Fibroblast of upper back skin (primary cell): ENCODE measurements at places on chromosomes 12 and 14.
A peak's percentile ranks its signal among the peaks of the same experiment; 100 is the strongest.

DNA sequence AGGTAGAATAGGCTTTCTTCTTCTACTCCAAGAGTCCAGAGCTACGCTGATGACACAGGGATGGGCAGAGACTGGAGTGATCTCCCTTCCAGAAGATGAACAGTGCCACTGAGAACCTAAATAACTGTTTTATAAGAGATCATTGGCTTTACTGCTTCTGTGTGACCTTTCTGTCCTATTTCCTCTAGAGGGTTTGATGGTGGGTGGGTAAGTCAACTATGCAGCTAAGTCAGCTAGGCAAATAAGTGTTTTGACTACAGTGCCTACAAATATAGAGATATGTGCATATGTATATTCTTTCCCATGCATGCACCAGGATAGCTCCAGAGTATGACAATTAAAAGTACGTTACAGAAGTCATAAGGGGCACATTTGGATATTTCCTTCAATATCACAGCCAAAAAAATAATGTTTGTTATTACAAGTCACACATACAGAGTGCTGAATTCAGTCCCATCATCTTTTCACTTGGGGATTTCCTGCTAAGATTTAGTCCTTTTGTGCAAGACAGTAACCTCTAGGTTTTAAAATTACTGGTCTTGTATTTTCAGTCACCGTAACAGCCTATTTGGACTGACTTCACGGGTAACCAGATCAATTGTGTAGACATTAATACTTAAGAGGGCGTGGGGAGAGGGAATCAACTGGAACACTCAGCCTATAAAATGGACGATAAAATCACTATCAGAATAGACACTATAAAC is 412.6 kb upstream of the SOX5 start:
- no peak for DNase-seq

GRCh38 chr12:13103391-13104033 is at the start of gene GSG1:
GSG1 (minus strand) TSS chr12:13103667; CDS start chr12:13103512, 155 bp downstream.
- no peak for DNase-seq

DNA sequence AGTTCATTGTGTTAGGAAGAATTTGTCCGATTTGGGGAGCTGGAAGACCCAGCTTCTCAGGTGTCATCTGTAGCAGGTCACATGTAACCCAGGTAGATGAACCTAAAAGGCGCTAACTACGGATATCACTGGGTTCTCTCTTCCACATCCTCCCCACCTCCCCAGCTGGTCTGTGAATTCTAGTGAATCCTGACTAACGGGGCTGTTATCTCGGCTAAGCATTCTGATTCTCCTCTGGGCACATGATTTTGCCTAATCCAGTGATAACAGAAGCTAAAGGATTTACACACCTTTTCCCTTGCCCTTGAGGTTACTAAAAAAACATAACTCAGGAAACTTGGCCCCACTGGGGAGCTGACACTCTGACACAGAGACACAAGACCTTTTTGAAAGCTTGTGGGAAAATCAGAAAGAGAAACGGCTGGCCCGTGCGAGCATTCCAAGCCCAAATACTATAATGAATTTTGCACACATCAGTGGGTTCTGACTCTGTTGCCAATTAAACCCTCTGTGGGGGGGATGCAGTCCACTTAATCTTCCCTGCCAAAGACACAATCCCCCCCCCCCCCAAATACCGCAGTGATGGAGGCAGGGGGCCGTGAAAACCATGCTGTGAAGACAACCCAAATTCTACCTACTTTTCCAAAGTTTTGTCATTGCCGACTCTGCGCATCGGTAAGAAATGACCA is 81.0 kb upstream of the FZD10 start:
- DNase-seq, result no peak

- no peak for DNase-seq
Observed at GRCh38 chr12:95411466-95411865, 62.5 kb upstream of the METAP2 start.

DNA sequence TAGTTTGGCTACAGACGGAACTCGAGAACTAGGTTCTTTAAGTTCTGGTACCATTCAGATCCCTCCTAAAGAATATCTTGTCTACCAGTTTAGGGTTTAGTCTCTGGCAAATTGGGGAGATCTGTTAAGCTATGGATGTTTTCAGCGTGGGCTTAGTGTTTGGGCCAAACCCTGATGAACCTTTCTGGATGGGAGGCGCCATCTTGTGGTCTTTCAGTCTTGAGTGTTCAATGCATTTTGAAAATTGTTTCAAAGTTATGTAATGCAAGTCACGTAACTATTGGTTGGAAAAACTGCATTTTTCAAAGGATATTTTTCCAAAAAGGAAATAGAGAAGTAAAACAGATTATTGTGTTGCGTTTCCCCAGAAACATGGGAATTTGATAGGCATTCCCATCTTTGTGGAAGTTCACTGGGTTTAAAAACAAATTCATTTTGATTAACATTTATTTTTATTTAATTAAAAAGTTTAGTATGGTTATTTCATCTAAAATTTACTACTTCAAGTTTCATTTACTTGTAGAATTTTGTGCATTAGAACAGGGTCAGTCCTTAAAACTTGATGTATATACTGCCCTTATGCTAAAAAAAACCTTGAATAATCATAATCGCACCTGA is 169.0 kb downstream of the PRIMA1 start:
- peak; percentile 51 for DNase-seq

GRCh38 chr12:131152587-131152986 is 198.9 kb downstream of the ADGRD1 start:
- DNase-seq, result no peak

GRCh38 chr14:49972823-49973222 is 79.9 kb downstream of the ARF6 start:
- DNase-seq, result peak; percentile 81

- peak; percentile 17 for DNase-seq
Observed at GRCh38 chr14:61388976-61389576, 67.7 kb downstream of the PRKCH start.

DNA sequence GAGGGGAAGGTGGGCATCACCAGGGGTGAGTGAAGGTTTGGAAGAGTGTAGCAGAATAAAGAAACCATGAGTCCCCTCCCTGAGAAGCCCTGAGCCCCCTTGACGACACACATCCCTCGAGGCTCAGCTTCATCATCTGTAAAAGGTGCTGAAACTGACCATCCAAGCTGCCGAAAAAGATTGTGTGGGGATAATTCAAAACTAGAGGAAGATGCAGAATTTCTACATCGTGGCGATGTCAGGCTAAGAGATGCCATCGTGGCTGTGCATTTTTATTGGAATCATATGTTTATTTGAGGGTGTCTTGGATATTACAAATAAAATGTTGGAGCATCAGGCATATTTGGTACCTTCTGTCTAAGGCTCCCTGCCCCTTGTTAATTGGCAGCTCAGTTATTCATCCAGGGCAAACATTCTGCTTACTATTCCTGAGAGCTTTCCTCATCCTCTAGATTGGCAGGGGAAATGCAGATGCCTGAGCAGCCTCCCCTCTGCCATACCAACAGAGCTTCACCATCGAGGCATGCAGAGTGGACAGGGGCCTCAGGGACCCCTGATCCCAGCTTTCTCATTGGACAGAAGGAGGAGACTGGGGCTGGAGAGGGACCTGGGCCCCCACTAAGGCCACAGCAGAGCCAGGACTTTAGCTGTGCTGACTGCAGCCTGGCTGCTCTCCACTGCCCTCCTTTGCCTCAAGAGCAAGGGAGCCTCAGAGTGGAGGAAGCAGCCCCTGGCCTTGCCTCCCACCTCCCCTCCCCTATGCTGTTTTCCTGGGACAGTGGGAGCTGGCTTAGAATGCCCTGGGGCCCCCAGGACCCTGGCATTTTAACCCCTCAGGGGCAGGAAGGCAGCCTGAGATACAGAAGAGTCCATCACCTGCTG is 7.0 kb downstream of the SERPINA1 start:
- DNase-seq, result no peak

- peak; percentile 96 for DNase-seq
Observed at GRCh38 chr14:21063479-21063878, 5.9 kb downstream of the RNASE8 start.

GRCh38 chr14:55130196-55130550 is 1.1 kb downstream of the LGALS3 start:
- DNase-seq, result no peak

- peak; percentile 33 for DNase-seq
Observed at GRCh38 chr12:85029456-85029855, 6.6 kb downstream of the TSPAN19 start.

DNA sequence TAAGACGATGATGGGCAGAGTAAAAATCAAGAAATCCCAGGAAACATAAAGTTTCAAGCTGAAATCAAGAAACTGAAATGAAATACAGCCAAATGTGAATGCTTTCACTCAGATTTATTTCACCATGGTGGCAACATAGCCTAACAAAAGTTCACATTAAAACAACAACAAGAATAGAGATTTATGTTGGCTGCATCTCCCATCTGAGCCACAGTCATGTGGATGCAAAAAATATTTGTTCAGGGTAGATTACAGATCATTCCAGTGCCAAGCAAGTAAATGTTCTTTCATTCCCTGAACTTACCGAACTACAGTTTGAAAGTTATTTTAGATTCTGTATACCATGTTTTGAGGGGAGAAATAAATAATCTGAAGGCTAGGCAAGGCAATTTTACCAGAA is 159.9 kb upstream of the TMTC1 start:
- DNase-seq, result no peak

DNA sequence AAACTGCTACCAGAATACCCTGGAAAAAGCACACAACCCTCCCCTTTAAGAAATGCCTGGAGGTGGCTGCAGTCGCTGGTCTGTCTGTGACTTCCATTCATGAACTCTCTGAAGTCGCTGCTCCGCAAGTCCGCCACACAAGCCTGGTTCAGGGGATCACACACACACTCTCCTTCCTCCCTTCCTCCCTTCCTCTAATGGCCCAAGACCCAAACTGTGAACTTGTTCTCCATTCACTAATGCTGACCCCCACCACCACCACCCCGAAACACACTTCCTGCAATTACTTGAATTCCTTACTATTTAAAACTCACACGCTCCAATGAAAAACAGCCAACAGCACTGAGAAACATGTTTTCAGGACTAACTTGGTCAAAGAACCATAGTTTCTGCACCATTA is 1.0 kb upstream of the LMO3 start:
- no peak for DNase-seq

- no peak for DNase-seq
Observed at GRCh38 chr12:19166387-19166786, 36.9 kb downstream of the PLEKHA5 start.

- DNase-seq, result no peak
Observed at GRCh38 chr12:93441081-93441616, 598 bp downstream of the UBE2N start.

DNA sequence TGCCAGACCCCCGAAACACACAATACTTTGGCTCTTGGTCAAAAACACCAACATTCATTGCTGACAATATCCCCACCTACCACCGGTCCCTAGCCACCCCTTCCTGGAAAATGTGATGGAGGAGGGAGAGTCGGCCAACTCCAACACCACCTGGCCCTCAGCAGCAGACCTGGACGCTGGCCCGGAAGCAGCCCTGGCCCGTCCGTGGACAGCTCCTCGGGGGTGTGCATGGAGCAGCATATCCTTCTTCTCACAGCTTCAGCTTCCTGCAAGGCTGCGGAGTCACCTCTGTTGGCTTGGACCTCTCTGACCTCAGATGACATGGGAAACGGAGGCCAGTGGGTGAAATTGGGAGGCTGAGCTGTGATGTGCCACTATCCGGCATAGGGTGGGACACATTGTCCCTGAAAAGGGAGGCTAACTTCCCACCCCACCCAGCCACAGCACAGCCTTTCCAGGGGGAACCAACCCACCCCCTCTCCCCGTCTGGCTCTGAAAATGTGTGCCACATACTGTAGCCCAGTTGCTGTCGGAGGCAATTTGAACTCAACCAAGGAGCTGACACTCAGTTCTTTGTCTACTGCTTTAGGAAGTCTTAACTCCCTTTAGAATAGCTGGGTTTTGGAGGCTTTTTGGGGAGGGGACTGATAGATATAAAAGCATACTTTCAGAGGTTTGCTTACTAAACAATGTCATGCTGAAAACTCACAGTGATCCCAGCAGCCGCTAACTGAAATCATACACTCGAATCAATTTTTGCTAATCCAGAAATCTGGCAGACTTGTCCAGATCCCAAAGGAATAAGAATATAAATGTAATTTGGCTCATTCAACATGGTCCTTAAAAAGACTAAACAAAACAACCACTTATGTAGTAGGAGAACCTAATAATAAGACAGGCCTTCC is 43.1 kb upstream of the LTA4H start:
- peak; percentile 21 for DNase-seq

GRCh38 chr12:92134638-92135274 is 10.9 kb downstream of the BTG1 start:
- DNase-seq, result peak; percentile 87

- DNase-seq, result peak; percentile 51
Observed at GRCh38 chr12:124380796-124381455, 86.0 kb downstream of the RFLNA start.

DNA sequence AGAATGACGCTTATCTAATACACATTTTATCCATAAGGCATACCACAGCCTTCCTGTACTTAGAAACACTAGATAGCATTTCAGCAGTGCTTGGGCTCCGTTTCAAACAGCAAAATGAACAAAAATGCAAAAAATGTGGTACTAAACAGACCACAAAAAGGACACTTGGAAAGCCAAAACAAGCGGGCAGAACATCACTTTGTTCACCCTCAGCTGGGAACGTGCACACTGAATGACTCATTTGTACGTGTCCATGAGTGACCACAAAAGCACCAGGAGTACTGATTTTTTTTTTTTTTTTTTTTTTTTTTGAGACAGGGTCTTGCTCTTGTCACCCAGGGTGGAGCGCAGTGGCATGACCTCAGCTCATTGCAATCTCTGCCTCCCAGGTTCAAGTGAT is 8.9 kb upstream of the FOXN3 start:
- DNase-seq, result peak; percentile 99

- DNase-seq, result no peak
Observed at GRCh38 chr12:108930155-108930554, 50.3 kb downstream of the DAO start.

GRCh38 chr12:15584366-15585041 is 204.7 kb downstream of the EPS8 start:
- peak; percentile 68 for DNase-seq

GRCh38 chr14:73427516-73428264 is 30.7 kb downstream of the NUMB start:
- no peak for DNase-seq

DNA sequence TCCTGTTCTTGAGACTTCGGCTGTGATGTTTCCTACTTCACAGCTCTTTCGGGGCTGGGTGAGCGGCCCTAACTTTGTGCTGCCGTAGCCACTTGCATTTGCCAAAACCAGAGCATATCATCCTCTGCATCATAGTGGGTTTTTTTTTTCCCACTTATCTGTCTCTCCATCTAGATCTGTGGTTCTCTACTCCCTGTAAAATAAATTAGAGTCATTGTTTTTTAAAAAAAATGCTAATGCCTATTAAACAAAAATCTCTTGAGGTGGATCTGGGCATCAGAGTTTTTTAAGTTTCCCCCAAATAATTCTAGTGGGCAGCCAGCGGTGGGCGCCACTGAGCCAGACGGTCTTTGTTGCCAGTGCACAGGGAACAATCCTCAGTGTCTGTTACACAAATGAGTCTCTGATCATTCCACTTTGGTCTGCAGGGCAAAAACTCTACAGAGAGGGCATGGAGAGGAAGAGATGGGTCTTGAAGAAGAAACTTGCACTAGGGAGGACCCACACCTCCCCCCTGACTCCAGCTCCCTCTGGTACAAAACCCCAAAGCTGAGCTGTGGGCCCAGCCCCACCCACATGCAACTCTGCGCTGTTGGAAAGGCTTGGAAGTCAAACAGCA is 62.4 kb upstream of the BCL2L14 start:
- DNase-seq, result no peak
